ENCODE measurements at places on chromosomes 1 and 21.

DNA sequence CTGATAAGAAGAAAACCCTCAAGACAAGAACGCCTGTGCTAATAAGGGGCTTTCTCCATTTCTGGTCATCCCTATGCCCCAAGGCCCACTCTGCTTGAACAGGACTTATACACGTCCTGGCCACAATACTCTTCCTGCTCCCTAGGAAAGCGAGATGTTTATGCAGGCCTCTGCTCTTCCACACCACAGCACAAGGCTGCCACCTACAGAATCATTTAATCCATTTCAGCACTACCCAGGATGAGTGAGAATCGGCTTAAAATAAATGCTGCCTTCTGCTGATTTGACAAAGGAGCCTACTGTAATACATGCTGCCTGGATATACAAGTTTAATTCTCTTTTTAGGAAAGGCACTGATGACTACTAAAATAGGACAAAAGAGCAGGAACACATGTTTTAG is 29.4 kb downstream of the FRRS1 start:
- no peak for DNase-seq

DNA sequence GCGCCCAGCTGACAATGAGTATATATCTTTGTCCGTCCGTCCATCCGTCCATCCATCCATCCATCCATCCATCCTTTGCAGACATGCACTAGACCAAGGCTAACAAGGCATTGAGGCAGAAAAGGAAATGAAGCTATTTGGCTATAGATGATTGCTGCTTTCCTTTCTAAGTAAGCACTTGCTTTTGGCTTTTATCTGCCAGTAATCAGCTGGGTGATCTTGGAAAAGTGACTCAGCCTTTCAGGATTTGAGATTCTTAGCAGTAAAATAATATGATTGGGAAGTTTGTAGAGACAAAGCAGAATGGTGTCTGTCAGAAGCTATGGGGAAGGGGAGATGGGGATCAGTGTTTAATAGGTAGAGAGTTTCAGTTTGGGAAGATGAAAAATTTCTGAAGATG is 22.7 kb downstream of the ZFYVE9 start:
- no peak for DNase-seq

DNA sequence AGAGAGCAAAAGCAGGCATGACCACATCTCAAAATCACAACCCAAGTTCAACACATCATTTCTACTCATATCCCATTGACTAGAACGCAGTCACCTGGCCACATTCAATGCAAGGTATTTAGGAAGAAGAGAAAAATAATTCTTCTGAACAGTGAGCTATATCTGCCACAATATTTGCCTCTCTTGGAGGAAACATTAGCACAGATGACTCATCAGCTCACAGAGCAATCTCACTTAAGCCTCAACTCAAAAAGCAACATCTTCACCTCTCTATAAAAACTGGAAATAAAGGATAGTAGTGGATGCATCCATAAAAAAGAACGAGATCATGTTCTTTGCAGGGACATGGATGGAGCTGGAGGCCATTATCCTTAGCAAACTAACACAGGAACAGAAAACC is 143.9 kb upstream of the FMN2 start:
- no peak for DNase-seq

DNA sequence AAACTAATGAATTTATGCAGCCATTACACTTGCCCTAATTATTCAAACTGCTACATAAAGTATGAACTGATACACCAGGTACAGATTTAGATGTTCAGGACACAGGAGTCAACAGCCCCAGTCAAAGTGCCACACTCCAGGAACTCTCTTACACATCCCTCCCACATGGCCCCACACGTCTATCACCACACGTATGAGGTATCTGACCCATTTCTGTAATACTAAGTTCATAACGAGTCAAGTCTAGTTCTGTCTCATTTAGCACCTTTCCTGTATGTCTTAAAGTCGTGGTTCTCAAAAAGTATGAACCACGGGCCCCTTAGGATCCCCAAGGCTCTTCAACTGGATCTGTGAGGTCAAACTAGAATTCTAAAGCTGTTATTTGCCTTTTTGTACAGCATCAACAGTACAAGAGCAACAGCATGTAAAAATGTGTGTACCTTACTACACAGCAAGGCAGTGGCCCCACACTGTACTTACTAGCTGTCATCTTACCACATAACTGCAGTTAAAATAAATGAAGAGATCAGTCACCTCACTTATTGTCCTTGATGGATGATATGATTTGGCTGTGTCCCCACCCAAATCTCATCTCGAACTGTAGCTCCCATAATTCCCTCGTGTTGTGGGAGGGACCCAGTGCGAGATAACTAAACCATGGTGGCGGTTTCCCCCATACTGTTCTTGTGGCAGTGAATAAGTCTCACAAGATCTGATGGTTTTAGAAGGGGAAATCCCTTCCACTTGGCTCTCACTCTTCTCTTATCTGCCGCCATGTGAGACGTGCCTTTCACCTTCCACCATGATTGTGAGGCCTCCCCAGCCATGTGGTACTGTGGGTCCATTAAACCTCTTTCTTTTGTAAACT is 42.6 kb downstream of the SIPA1L2 start:
- DNase-seq: no peak

DNA sequence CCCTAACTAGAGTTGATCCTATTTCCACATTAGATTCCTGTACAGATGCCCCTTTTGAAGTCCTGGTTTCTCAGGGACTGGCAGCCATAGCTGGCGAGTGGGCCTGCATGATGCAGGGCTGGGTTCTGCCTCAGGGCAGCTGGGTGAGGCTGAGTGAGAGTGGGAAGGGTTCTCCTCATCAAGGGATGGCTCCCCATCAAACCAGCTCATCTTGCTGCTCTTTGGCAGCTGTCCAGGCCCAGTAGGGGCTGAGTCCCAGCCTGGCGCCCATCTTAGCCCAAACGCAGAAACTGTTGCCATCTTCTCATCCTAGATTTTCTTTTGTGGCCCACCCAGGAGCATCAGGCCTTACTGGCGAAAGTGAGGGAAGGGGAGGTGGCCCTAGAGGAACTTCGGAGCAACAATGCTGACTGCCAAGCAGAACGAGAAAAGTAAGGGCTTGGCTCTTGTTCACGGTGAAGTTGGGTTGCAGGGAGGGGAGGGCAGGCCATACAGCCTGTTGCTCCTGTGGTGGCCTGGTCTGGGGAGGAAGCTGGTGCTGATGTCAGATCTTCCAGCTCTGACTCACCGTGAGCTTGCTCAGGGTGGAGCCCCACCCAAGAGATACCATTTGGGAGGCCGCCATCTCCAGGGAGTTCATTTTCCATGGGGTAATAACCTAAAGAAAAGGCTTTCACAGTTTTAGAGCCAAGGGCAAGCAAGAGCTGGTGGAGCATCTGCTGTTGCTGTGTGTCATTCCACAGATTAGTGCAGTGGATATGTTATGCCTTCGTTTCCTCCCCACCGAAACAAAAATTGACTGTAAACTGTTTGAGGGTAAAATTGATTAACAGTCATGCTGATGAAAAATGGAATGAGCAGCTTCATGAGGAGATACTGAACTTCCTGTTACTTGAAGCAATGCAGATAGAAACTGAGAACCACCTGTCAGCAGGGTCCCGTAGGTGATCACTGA is 34.7 kb downstream of the TUFT1 start:
- DNase-seq: no peak

- DNase-seq: no peak
These were observed 30.9 kb downstream of the OPTC start for GRCh38 chr1:203524824-203525223.

- DNase-seq: peak; percentile 56
These were observed 379 bp downstream of the PPCS start for GRCh38 chr1:42456754-42457089.
